ENCODE measurements at places on chromosomes 7 and 10. TPM values are rescaled to one million over a fixed set of nuclear protein-coding genes. Genes with fewer than 3 reads are reported as not detected.
A peak's percentile ranks its signal among the peaks of the same experiment; 100 is the strongest.

- H3K36me3 ChIP-seq = no peaks in the 10 kb centered on the region
- no peak overlapping the region for H3K27ac ChIP-seq
- DNase-seq = no peak
- no peaks in the 10 kb centered on the region for H3K27me3 ChIP-seq
Measured at GRCh38 chr10:48836605-48837004, 103.0 kb downstream of the LRRC18 start.

DNA sequence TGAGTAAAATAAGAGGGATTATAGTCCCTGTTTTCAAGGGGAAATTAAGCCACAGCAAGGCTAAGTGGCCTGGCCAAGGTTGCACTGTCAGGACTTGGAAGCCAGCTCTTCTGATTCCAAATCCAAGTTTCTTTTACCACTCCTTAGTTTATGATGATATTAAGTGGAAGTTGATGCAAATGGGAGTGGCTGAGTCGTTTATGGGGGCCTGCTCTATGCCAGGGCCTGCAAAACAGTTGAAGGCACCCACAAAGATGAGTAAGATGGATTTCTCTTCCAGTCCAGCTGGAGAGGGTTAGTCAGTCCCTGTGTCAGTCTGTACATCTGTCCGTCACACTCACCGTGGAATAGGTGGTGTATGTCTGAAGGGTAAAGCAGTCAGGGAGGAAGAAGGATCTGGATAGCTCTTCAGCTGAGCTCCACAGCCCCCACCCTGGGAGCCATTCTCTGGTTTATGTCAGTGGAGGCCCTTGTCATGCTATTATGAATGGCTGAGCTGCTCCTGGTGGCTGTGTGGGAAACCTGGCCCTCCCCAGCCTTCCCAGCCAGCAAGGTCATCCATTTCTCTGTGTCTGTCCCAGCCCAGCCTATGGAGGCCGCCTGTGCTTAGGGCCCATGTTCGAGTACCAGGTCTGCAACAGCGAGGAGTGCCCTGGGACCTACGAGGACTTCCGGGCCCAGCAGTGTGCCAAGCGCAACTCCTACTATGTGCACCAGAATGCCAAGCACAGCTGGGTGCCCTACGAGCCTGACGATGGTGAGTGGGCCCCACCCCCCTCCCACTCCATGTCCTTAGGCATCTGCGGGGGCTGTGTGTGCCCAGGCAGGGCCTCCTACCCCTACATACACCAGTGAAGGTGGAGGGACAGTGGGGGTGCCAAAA, 44.5 kb downstream of the TBATA start:
- no peak overlapping the region for H3K4me3 ChIP-seq
- no peaks in the 10 kb centered on the region for H3K36me3 ChIP-seq
- DNase-seq = no peak
- H3K27me3 ChIP-seq = no peaks in the 10 kb centered on the region

GRCh38 chr10:5076615-5077014, 17.6 kb upstream of the AKR1C3 start:
- no peaks in the 10 kb centered on the region for H3K27me3 ChIP-seq
- no peaks in the 10 kb centered on the region for H3K4me1 ChIP-seq
- no peak overlapping the region for H3K4me3 ChIP-seq
- DNase-seq = no peak

DNA sequence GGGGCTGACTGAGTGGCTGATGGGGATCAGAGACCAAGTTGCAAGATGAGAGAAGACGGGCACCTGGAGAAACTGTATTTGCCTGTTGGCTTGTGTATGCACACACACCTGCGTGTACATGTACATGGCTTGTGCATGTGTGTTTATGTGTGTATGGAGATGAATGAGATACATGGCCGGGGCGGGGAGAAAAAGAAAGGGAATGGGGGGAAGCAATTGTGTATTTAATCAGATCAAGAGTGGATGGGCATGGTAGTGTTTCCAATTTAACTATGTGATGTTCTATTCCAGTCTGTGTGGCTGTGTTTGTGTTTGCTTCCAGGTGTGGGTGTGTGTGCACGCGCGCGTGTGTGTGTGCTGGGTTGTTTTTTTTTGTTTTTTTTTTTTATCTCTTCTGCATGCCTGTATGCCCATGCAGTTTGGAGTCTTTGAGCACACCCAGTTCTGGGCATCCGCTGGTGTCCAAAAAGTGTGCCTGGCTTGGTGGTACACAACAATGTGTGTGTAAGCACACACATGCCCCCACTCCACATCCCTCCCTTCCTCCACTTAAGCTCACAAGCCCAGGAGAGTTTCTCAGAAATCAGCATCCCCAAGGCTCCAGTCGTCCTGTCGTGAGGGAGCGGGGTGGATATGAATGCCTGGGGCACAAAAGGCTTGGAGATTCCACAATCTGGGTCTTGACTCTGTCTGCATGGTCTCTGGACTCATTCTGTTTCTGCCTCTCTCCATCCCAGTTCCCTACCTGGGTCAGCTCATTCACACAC, 2.5 kb upstream of the VGF start:
- peaks cover 51% of the 10 kb centered on the region for H3K27me3 ChIP-seq
- H3K4me3 ChIP-seq = no peak overlapping the region
- H3K27ac ChIP-seq = no peak overlapping the region
- DNase-seq = no peak

GRCh38 chr7:106562711-106563366, 98.1 kb downstream of the CCDC71L start:
- H3K27ac ChIP-seq = no peak overlapping the region
- no peaks in the 10 kb centered on the region for H3K36me3 ChIP-seq
- H3K4me3 ChIP-seq = no peak overlapping the region
- H3K27me3 ChIP-seq = no peaks in the 10 kb centered on the region
- no peaks in the 10 kb centered on the region for H3K4me1 ChIP-seq

- H3K4me1 ChIP-seq = no peaks in the 10 kb centered on the region
- DNase-seq = no peak
- H3K36me3 ChIP-seq = no peaks in the 10 kb centered on the region
- H3K27me3 ChIP-seq = peaks cover 16% of the 10 kb centered on the region
- H3K27ac ChIP-seq = no peak overlapping the region
- no peak overlapping the region for H3K4me3 ChIP-seq
Measured at GRCh38 chr7:25801214-25801613, 350.8 kb upstream of the NFE2L3 start.

GRCh38 chr10:81496626-81497025, 378.4 kb upstream of the NRG3 start:
- no peaks in the 10 kb centered on the region for H3K4me1 ChIP-seq
- H3K27me3 ChIP-seq = no peaks in the 10 kb centered on the region
- no peaks in the 10 kb centered on the region for H3K36me3 ChIP-seq
- no peak overlapping the region for H3K4me3 ChIP-seq

GRCh38 chr7:20201380-20201779, 15.8 kb downstream of the MACC1 start:
- H3K27me3 ChIP-seq = no peaks in the 10 kb centered on the region
- H3K4me3 ChIP-seq = no peak overlapping the region
- H3K27ac ChIP-seq = no peak overlapping the region

- H3K27me3 ChIP-seq = no peaks in the 10 kb centered on the region
- H3K4me1 ChIP-seq = no peaks in the 10 kb centered on the region
- H3K36me3 ChIP-seq = no peaks in the 10 kb centered on the region
- H3K27ac ChIP-seq = no peak overlapping the region
- DNase-seq = no peak
Measured at GRCh38 chr10:76282061-76283025, 850.9 kb downstream of the LRMDA start.

DNA sequence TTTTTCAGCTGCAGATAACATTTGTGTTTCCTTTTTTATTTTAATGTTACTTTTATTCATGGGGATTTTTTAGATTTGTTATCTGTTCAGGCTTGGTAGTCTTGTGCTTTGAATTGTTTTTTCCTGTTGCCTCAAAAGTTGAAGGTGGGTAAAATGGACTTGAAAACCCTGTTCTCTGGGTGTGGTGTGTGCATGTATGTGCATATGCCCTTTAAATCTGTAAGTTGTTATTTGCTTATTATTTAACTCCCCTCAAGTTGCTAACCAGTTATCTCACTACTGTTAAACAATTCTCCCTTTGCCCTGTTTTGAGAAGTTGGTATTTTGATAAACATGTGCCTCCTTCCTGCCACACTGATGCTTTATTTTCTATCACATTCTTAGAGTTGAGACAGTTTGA, 30.6 kb downstream of the TSPAN14 start:
- peaks cover 22% of the 10 kb centered on the region for H3K36me3 ChIP-seq
- H3K27me3 ChIP-seq = no peaks in the 10 kb centered on the region
- peak overlapping the region; percentile 81 for H3K27ac ChIP-seq
- peaks cover 78% of the 10 kb centered on the region for H3K4me1 ChIP-seq
- peak overlapping the region; percentile 77 for H3K4me3 ChIP-seq

- H3K27me3 ChIP-seq = no peaks in the 10 kb centered on the region
- H3K4me3 ChIP-seq = no peak overlapping the region
- no peaks in the 10 kb centered on the region for H3K36me3 ChIP-seq
- no peak overlapping the region for H3K27ac ChIP-seq
Measured at GRCh38 chr7:148379677-148380076, 210.9 kb upstream of the C7orf33 start.

DNA sequence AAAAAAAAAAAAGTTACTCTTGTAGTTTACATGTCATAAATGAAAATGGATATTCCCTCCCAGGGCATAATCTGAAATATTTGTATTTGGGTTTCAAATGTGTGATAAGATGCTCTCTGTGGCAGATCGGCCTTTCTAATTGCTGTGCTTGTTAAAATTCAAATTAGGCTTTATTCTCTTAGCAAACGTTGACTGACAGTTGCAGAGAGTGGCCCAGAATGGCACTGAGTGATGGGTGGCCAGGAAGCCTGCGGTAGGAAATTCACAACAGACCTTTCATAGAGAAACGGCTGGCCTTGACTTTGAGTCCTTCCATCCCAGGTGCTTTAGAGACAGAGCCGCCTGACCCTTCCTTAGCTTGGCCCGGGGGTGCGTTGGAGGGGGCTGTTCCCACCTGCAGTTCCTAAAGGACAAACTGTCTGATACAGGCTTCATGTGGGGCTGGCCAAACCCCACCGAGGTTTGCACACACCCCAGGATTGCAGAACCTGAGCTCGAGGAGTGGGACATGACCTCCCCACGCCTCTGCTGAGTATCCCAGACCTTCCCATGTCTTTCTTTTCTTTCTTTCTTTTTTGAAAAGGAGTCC, 152.7 kb downstream of the CUX1 start:
- no peak overlapping the region for H3K27ac ChIP-seq
- no peaks in the 10 kb centered on the region for H3K4me1 ChIP-seq
- H3K4me3 ChIP-seq = no peak overlapping the region
- no peaks in the 10 kb centered on the region for H3K36me3 ChIP-seq
- DNase-seq = no peak
- no peaks in the 10 kb centered on the region for H3K27me3 ChIP-seq

The PDLIM1 gene
- total RNA-seq = 7.3 TPM

The LRRC18 gene
- not detected for total RNA-seq

The FZD8 gene
- 0.12 TPM for total RNA-seq

The AGBL3 gene
- total RNA-seq = 1.0 TPM

The HOGA1 gene
- total RNA-seq = not detected
